HFFc6 (cell line): ENCODE measurements at places on chromosomes 12 and 14. TPM values are rescaled to one million over a fixed set of nuclear protein-coding genes. Genes with fewer than 3 reads are reported as not detected.

The NUP37 gene
- 37.3 to 49.8 TPM (median 44.2 TPM) in 3 replicates for total RNA-seq

The ZDHHC22 gene
- not detected in 2 replicates for total RNA-seq

The LRTM2 gene
- not detected in 3 replicates for total RNA-seq

The FZD10 gene
- not detected in 3 replicates for total RNA-seq

The NKX2-1 gene
- total RNA-seq, result not detected in 2 replicates

The TMEM179 gene
- total RNA-seq, result not detected in 3 replicates

The ESRRB gene
- not detected in 2 replicates for total RNA-seq

The OTX2 gene
- not detected in 3 replicates for total RNA-seq

The TULP3 gene
- total RNA-seq, result 28.5 to 34.0 TPM (median 29.9 TPM) in 3 replicates

The KLRF1 gene
- not detected in 2 replicates for total RNA-seq

The B4GALNT1 gene
- 1.4 and 2.2 TPM in 2 replicates for total RNA-seq

The SERPINA12 gene
- total RNA-seq, result not detected in 3 replicates

The SYNDIG1L gene
- not detected in 3 replicates for total RNA-seq

The PLCZ1 gene
- total RNA-seq, result not detected in 3 replicates

The CLEC1B gene
- 0.32 TPM in 1 of 3 replicates, not detected in the others for total RNA-seq

The ANO2 gene
- total RNA-seq, result not detected in 2 replicates
